ENCODE measurements at places on chromosomes 16 and 17.
A peak's percentile ranks its signal among the peaks of the same experiment; 100 is the strongest.

GRCh38 chr17:37361543-37361942 is 14.2 kb upstream of the C17orf78 start:
- no peak for DNase-seq

DNA sequence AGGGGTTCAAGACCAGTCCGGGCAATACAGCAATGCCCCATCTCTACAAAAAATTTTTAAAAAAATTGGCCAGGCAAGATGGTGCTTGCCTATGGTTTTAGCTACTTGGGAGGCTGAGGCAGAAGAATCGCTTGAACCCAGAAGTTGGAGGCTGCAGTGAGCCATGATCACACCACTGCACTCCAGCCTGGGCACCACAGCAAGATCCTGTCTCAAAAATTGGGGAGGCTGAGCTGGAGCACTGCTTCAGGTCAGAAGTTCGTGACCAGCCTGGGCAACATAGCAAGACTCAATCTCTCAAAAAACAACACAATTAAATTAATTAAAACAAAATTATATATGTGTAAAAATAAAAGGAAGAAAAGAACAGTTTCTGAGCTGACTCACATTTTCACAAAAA is 74.8 kb upstream of the CLEC18B start:
- DNase-seq: no peak

DNA sequence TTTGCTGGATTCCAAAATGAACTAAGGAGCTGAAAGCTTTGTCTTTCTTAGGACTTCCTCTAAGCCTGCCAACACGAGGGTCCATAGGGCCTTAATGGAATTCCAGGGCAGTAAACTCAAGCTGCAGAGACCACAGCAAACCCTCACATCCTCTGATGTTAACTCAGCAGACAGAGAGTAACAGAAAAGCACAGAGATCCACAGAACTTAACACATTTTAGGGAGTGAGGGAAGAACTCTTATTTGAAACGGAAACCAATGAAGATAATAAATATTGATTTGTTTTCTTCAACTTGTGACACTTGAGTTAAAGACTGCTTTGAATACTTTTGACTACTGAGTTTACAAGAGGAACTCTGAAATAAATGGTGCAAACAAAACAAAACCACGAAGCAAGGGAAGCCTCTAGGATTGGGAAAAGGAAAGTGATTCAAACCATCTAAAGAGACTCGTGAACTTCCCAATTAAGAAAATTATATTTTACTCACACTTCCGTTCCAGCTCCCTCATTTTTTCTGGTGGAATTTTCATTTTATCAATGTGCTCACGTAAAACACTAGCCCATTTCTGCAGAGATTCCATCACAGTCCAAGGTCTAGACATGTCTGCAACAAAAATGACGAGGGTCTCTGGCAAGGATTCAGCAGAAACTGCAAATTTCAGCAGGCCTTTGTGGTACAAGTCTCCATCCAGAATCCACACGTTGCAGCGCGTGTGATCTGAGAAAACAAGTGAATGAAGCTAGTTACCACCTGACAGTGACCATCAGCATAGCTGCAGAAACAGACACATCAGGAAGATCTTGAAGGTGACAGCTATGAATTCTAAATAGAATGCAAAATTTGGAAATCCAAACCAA is 9.2 kb downstream of the DYNC1LI2 start:
- no peak for DNase-seq

- no peak for DNase-seq
Measured at GRCh38 chr17:11557727-11558452, 40.4 kb upstream of the DNAH9 start.

GRCh38 chr16:26442321-26442720 is 624.4 kb upstream of the C16orf82 start:
- DNase-seq: no peak

- DNase-seq: no peak
Measured at GRCh38 chr17:4483012-4483840, 15.5 kb upstream of the SPNS2 start.

DNA sequence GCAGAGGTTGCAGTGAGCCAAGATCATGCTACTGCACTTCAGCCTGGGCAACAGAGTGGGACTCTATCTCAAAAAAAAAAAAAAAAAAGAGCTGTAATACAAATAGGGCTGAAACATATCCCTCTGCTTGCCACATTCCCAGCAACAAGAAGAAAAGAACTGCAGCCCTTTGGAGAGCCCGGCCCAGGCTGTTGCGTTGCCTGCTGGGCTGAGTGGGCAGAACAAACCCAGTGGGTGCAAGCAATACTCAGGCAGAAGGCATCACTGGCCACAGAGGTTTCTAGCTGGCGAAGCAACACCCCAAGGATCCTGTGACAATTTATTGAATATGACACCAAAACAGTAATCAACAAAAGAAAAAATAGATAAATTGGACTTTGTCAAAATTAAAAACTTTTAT is 44.0 kb downstream of the PIGL start:
- no peak for DNase-seq

- DNase-seq: no peak
Measured at GRCh38 chr16:70805380-70805779, 4.4 kb upstream of the VAC14 start.

- DNase-seq: no peak
Measured at GRCh38 chr17:41308918-41309359, at the start of gene KRTAP16-1. KRTAP16-1 (minus strand) TSS chr17:41309309; CDS start chr17:41309253, 56 bp downstream.

GRCh38 chr16:24515186-24515585 is 24.2 kb upstream of the RBBP6 start:
- DNase-seq: no peak

- no peak for DNase-seq
Measured at GRCh38 chr16:16016388-16016964, 67.1 kb downstream of the ABCC1 start.

DNA sequence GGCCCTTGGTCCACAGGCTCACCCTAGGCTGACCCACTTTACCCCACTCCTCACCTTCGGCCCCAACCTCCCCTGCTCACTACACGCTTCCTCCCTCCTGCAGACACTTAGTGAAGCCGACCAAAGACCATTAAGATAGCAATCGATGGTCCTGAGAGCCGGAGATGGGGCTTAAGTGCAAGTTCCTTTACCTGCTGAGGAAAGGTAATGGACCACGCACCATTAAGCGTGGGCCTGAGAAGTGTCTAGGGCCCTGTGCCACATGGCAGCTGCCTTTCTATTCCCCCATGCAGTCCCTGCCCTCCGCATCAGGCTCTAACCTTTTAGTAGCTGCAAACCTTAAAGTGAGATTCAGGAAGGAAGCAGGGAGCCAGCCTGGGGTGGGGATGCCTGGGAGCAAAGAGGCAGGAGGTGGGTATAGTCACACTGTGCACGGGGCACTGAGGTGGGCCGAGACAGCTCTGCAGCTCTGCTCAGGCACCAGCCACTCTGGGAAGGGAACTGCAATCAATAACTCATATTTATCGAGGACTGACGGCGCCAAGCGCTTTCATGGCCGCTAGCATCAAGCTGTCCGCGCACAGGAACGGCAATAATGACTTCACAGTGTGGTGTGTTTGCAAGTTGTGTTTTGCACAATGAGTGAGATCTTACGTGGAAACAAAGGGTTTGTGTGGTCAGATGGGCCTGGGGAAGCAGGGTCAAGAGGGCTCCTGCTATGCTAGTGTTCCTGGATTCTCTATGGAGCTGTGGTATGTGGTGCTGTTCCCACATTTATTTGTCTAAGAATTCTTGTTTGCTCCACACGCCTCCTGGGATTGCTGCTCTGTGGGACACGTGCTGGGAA is 84.9 kb upstream of the CDC42EP4 start:
- DNase-seq: no peak

DNA sequence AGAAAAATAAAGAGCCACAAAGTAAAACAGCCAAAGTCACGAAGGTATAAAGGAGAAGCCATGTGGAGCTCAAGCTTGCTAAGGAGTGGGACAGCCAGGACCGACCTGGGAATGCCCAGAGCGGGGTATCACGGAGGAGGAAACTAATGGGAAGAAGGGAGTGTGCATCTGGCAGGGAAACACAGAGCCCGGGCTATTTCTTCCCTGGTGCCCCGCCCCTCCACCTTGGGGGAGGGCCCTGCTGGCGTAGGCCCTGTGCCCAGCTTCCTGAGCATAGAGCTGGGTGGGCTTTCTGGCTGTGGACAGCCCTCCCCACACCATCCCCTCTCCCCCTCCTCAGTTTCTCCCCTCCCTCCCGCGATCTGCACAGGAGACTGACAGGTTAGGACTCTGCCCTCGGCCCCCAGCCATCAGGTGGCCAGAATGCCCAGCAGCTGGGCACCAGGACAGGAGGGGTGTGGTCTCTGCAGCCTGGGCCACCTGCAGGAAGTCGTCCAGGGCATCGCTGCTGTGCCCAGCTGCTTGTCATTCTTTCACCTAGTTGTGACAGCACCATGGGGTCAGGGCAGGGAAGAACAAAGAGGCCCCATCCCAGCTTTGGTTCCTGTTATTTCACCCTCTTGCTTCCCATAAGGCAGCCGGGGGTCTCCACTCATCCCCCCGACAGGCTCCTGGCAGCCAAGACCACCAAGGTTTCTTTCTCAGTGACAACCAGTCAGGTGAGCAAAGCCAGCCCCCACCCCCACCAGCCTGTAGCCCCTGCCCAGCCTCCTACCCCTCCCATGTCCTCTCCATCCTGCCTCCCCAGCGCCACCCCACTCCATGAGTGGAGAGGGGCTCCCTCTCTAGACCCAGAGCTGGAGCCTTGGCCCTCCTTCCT is 7.1 kb upstream of the DCAF7 start:
- DNase-seq: peak; percentile 68

GRCh38 chr16:89473136-89473712 is 17.1 kb downstream of the ANKRD11 start:
- DNase-seq: no peak

DNA sequence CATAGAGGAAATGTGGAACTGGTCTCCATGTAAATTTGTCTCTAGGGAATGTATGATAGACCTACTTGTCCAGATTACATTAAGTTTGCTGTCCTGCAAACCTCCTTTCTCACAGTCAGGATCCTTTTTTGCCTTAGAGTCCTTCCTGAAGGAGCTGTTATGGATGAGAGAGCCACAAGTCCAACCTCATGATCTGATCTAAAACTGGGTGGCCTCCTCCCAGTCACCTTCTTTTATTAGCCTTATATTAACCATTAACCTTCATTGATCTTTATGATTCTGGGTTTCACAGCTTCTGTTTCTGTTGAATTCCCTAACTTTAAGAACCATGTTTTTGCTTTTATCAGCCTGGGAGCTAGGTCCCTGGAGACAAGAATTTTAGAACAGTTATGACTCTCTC is 64.1 kb downstream of the NEUROD2 start:
- no peak for DNase-seq

- no peak for DNase-seq
Measured at GRCh38 chr17:68461589-68461988, 4.3 kb upstream of the WIPI1 start.

DNA sequence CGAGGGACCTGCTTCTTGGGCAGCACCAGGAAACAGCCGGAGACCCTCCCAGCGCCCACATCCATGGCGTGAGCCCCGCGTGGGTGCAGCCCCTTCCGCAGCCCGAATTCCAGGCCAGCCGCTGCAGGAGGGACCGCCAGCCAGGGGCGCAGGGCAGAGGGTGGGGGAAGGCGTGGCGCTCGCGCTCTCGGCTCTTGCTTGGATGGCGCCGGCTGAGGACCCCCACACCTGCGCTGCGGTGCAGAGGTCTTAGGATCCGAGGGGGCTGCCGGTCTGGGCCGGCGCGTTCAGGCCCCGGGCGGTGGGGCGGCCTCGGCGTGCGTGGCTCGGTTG is 28.8 kb downstream of the ACTG1 start:
- no peak for DNase-seq

GRCh38 chr17:47287068-47287467 is 33.4 kb downstream of the ITGB3 start:
- no peak for DNase-seq

DNA sequence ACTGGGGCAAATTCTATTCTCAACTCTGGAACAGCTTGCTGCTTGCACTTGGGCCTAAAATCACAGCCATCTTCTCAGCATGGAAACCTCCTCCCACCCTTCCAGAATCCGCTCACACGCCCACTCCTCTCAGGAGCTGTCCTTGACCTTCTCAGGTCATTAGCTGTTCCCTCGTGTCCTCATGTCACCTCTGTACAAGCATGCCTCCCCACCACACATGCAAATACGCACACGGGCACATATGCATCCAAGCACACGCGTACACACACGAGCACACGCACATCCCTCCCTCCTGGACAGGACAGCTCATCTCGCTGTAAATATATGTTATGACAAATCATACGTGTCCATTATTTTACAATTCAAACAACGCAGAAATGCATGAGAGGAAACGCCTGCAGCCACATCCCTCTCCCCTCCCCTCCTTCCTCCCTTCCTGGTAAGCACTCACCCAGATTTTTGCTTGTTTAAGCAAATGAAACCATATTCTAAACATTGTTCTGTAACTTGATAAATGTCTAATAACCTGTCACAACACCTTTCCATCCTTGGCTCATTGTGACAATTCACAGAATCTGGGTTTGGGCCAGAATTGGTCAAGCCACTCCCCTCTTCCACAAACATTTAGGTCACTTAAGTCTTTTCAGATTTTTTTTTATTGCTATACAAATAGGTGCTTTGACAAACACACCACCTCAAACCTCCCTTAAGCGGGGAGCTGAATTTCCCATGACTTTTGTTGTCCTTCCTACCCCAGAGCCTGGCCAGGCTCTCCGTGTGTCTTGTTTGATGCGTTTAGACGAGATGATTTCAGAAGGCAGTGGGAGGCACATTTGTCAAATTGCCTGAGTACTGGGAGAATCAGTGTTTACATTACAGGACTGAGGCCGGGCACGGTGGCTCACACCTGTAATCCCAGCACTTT is 41.7 kb downstream of the DNAH17 start:
- DNase-seq: peak; percentile 21

- DNase-seq: no peak
Measured at GRCh38 chr16:27406511-27407128, 4.6 kb downstream of the IL21R start.

DNA sequence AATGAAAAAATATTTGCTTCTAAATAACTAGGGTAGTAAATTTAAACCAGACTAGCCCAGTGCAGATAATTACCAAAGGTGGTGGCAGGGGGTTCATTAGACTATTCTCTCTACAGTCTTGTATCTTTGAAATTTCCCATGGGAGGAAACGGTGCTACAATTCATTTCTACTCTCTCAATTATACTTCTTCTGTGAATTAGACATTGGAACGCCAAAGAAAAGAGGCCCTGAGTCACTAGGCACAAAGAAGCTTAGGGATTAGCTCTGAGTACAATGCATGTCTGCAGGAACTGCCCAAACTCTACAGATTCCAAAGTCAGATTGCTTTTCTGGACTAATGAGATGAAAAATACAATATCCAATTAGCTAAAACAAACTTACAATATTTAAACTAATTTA is 30.7 kb upstream of the ARL6IP1 start:
- no peak for DNase-seq

- DNase-seq: no peak
Measured at GRCh38 chr17:7867881-7868329, 10.1 kb downstream of the CYB5D1 start.

- no peak for DNase-seq
Measured at GRCh38 chr17:17073581-17074403, 31.5 kb downstream of the MPRIP start.

DNA sequence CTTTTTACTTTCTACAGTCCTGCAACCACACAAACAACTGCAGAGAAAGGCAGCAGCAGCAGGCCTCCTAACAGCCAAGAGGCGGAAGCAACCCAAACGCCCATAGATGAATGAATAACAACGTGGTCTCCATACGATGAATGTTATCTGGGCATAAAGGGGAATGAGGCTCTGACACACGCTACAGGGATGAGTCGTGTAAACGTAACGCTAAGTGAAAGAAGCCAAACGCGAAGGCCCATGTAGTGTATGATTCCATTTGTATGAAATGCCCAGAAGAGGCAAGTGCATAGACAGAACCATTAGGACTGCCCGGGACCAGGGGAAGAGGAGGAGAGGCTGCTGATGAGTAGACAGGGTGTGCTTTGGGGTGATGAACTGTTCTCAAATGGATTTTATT is 94.8 kb upstream of the DNAH17 start:
- DNase-seq: no peak
